ENCODE measurements at places on chromosomes 12 and 14.

DNA sequence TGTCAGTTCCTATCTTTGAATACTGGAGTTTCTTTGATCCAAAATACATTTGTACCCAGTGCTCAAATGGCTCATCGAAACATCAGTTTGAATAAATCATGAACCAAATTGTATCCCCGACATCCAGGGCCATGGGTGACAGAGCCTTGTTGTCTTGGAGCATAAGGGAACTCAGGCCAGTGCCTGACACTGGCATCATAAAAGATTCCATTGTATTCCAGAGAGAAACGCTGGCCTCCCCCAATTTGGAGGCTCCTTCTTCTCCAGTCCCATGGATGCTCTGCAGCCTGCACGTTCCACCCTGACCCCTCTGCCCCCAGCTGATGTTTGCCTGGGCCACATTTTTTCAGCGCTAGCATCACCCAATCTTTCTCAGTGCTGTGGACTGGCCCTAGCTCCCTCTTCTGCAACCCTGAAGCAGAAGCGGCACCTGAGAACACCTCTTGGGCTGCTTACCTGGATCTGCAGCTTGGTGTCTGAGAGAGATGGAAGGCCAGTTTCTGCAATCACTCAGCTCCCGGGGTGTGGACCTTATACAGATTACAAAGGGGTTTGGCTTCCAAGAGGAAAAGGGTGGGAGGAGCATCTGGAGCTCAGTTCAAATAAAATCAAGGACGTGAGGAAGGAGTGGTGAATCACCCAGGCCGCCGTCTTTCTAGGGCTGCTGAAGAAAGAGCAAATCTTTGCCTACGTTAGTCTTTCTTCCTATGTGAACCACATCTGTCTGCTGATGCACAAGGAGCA lies at the start of gene RNASE1:
Gene RNASE1, minus strand, starts transcription at position 504 of the 744 bp plus-strand sequence. CDS start 776 bp downstream, outside the sequence.
- no peak for DNase-seq

DNA sequence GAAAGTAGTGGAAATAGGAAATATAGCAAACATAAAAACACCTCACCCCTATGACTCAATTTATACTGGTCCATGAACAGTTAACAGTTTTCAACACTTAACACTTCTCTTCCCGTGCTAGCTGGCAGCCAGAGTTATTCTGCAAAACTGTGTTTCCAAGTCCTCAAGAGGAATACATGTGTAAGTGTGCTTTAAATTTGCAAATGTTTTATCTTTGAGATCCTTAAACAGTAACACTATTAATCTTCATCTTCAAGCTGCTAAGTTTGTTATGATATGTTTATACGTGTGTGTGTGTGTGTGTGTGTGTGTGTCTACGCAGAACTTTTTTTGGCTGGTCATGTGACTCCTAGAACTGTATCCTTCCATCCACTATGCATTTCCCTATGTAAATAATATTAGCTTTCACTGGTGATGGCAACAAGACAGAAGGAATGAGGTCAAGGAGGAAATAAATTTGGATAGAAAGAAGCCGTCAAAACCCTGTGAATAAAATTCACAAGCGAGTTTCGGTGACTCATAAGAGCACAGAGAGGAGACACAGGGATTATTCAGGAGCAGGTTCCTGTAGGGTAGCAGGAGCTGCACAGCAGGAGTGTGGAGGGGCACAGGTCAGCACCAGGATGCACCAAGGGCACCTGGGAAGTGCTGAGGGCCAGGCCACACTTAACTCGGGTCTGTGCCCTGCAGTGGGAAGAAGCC lies 105.9 kb upstream of the ETV6 start:
- DNase-seq: no peak

DNA sequence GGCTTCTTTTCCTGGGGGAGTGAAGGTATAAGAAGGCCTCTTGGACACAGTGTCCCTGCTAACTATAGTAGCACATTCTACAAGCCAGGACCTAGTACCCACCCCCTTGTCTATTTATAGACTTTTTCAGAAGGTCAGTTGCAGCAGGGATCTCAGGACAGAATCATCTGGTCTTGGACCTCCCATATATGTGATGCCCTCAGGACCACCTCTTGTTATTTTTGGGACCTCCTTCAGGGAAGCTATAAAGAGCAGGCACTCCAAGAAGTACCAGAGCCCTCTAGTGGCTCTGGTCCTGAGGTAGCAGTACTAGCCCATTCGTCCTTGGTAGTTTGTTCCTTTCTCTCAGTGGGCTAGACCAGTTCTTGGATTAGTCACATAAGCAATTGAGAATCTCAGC lies 4.3 kb downstream of the COQ10A start:
- DNase-seq: no peak

DNA sequence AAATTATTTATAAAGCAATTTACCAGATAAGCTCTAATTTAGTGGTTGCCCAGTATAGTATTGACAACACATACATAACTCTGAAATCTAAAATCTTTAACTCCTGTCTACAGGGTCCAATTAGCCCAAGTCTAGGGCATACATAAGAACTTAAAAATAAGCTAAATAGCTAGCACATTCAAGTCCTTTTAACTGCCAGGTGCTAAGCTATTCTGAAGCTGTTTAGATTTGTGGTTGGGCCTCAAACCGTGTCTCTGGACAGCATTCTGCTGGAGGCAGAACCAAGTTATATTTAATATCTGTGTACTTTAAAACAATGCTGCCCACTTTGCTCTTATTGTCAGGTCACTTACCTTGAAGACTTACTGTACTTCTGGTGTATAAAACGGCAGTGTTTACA lies 19.0 kb downstream of the RPS6KA5 start:
- DNase-seq: no peak

GRCh38 chr14:106556665-106557289 lies 1030.4 kb downstream of the TMEM121 start:
- peak; percentile 24 for DNase-seq

DNA sequence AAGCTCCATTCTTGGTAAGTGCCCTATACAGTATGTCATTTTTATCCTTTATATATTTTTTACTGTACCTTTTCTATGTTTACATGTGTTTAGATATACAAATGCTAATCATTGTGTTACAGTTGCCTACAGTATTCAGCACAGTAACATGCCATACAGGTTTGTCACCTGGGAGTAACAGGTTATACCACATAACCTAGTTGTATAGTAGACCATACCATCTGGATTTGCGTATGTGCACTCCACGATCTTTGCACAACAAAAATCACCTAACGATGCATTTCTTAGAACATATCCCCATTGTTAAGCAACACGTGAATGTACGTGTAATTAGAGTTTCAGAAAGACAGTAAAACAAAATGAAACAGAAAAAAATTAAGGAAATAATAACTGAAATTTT lies 11.9 kb upstream of the ANO2 start:
- DNase-seq: no peak

DNA sequence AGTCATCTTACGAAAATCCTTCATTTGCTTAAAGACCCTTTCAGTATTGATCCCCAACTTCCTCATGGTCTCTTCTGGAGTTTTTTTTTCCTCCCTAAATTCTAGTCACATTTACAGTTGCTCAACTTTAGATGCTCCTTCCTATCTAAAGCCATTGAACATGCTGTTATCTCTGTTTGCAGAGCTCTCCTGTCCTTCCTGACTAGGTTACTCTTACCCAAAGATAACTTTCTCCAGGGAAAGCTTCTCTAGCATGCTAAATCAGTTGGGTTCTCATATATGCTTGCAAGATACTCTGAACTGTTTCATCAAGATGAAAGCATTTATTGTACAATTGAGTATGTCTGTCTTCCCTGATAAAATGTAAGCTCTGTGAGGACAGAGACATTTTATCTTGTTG lies 1.8 kb upstream of the RAB21 start:
- DNase-seq: no peak

- no peak for DNase-seq
Measured at GRCh38 chr12:71551529-71551928, 111.9 kb downstream of the LGR5 start.

DNA sequence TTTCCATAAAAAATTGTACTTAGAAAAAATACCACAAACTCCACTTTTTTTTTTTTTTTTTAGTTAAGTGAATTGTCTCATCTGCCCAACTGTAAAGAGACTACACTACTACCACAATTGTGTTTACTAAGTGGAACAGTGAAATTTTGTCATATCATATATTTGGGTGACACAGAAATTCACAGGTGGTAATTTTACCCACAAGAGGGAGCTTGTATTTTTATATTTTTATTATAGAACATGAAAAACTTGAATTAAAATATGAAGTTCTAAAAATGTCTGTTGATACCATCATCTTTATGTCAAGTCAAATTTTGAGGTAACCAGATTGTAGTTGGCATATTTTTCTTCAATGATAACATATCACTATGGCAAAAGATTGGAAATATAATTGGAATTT lies 329.4 kb upstream of the SOX5 start:
- no peak for DNase-seq

GRCh38 chr14:99548255-99548654 lies 55.8 kb downstream of the CCDC85C start:
- DNase-seq: no peak

DNA sequence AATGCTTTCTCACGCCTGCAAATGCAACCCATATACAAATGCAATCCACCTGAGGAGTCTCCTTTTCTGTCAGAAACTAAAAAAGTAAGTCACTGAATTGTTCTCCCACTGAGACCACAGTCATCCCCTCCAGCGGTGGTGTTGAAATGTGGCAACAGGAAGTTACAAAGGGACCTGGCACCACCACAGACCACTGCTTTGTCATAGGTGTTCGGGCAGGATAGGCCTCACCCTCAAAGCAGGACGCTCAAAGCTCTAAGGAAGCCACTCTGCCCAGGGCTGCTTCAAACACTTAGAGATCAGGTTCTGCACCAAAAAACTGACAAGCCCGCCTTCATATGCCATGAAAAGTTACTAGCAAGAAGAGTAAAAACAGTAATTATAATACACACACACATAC lies 11.3 kb downstream of the PHLDA1 start:
- DNase-seq: no peak

DNA sequence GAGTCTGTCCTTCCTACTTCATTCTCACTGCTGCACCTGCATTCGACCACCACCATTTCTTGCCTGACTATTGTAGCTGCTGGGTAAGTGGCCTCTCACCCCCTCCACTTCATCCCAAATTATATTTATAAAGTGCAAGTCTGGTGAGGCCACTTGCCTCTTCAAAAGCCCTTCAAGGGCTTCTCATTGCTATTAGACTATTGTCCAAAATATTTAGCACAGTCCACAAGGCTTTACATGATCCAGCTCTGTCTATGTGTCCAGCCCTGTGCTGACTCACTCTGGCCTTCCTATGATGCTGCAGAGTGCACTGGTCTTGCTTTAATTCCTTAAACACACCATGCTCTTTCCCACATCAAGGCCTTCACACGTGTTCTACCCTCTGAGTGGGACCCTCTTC lies 46.0 kb downstream of the PAH start:
- no peak for DNase-seq

DNA sequence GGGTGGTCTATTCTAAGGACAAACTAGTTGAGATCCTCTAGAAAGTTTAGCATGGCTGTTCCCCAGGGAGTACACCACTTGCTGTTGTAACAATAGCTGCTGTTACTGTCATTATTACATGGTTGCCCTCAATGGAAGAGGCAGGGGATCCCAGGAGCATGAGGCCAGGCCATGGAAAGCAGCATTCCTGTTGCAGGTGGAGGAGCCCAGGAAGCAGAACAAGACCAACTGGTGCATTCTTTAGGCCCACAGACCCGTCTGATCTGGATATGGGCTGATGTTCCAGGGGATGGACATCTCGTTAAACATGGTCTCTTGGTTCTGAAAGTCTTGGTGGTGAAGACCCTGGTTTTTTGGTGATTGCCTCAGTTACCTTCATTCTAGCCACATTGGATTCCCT lies 109.2 kb upstream of the WSCD2 start:
- no peak for DNase-seq

DNA sequence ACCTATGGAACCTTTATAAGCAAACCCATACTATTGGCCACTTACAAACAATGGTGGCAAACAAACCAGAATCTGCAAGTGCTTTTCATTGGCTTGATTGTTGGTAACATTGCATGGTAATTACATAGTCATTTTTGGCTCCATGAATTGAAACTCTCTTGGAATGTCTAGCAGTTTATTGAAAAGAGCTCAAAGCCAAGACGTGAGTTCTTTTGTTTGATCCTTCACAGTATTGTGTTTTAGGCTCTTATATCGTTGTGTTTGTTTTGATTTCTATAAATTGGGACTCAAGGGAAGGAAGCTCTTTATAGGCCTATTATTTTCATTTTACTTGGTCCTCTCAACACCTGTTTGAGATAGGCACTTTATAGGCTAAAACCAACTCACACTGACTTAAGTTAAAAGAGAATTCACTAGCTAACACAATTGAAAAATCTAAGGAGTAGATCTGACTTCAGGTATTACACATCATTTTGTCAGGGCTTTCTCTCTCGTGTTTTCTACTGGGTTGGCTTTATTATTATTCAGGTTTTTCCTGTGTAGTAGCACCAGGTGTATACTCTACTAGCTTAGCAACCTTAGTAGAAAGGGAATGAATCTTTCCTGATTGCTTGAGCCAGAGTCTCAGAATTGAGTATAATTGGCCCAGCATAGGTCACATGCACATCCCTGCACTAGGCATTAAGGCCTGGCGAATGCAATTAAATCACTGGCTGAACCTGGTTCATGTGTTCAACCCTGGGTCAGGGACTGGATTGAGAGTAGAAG lies 341.4 kb downstream of the RAD51B start:
- no peak for DNase-seq

GRCh38 chr14:89179891-89180404 lies 237.1 kb downstream of the FOXN3 start:
- no peak for DNase-seq

GRCh38 chr14:88493392-88494185 lies 61.2 kb downstream of the PTPN21 start:
- DNase-seq: no peak

GRCh38 chr12:104507672-104508071 lies 50.9 kb downstream of the CHST11 start:
- DNase-seq: no peak

DNA sequence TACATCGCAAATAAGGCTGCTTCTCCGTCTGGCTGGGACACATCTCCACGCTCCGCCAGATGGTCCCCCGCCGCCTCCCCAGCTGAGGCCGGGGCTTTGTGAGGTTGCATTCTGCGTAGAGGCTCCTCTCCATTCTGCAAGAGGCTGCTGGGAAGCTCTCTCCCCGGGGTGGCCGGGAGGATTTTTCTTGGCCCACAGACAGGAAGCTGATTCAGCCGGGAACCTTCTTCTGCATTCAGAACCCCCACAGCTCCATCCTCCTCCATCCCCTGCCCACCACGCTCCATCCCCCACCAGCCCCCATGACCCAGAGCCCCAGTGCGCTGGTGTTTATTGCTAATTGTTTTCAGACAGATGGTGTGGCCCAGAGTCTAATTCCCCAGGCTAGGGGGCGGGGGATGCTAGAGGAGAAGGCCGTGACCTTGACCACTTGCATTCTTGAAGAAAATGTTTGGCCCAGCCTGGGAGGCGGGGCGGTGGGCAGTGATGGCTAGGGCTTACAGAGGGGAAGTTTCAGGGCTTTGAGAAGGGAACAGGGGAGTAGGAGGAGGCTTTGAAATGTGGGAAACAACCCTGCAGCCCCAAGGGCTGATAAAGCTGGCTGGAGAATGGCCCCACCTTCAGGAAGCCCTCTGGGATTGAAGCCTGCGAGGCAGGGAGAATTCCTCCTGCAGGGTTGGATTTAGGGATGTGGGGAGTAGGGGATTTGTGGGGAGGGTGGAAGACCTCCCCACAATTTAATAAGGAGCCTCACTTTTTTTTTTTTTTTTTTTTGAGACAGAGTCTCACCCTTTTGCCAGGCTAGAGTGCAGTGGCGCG lies 88.5 kb upstream of the NCOR2 start:
- DNase-seq: no peak

GRCh38 chr12:53645165-53645564 lies 19.0 kb upstream of the ATF7 start:
- DNase-seq: no peak
